ENCODE measurements at places on chromosomes 1 and 21. TPM values are rescaled to one million over a fixed set of nuclear protein-coding genes. Genes with fewer than 3 reads are reported as not detected.

DNA sequence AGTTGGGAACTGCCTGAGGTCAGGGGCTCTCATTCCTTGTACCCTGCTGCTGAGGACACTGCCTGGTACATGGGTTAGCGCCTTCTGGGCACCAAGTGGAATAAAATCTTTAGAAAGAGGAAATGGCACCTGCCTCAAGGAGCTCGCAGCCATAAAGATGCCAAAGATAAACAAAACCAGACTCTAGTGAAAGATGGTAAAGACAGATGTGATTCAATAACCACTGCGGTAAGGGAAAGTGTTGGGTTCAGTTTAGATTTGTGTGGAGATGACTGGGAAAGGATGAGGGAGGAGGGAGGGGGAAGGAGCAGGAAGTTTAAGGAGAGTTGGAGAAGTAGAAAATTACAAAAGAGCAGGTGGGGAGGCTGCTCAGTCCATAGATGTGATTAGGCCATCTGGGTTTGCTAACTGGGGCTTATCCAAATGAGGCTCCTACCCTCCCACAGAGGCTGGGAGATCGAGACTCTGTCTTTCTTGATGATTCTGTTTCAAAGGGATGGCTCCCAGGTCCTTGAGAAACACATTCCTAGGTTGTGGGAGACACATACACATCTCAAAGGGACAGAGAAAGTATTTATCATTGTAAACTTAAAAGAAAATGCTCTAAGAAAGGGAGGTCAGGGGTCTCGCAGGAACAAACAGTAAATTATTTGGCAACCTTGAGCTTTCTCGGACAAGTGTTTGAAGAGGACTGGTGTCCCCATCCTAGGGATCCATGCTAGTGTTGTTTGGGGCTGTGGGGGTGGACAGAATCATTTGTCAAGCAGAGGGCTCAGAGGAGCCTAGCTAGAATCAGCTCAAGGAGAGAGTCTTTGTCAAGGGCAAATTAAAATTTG lies 65.7 kb upstream of the MORC3 start:
- H3K4me1 ChIP-seq = peaks cover 15% of the 10 kb centered on the region
- no peak overlapping the region for H3K27ac ChIP-seq
- H3K36me3 ChIP-seq = peaks cover 4% of the 10 kb centered on the region
- no peak overlapping the region for H3K4me3 ChIP-seq

DNA sequence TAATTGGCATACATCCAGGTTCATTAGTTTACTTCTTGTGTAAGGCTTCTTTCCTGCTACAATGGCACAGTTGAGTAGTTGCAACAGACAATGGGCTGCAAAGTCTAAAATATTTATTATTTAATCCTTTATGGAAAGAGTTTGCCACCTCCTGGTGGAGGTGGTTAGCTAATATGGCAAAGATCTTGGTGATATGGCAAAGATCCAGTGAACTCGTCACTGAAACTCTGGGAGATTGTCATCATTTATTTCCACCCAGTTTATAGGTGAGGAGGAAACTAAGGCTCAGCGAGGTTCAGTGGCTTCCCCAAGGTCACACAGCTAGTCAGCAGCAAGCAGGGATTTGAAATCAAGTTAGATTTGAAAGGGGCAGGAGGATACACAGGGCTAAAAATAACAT lies 16.1 kb upstream of the IFFO2 start:
- no peak overlapping the region for H3K27ac ChIP-seq
- no peaks in the 10 kb centered on the region for H3K27me3 ChIP-seq
- H3K36me3 ChIP-seq = no peaks in the 10 kb centered on the region
- H3K4me3 ChIP-seq = no peak overlapping the region
- H3K4me1 ChIP-seq = peaks cover 8% of the 10 kb centered on the region
- DNase-seq = no peak

- H3K4me1 ChIP-seq = peaks cover 37% of the 10 kb centered on the region
- H3K4me3 ChIP-seq = no peak overlapping the region
- no peaks in the 10 kb centered on the region for H3K36me3 ChIP-seq
- H3K27ac ChIP-seq = peak overlapping the region; percentile 42
- H3K27me3 ChIP-seq = peaks cover 9% of the 10 kb centered on the region
These were observed 6.3 kb upstream of the POU3F1 start for GRCh38 chr1:38052750-38053415.

DNA sequence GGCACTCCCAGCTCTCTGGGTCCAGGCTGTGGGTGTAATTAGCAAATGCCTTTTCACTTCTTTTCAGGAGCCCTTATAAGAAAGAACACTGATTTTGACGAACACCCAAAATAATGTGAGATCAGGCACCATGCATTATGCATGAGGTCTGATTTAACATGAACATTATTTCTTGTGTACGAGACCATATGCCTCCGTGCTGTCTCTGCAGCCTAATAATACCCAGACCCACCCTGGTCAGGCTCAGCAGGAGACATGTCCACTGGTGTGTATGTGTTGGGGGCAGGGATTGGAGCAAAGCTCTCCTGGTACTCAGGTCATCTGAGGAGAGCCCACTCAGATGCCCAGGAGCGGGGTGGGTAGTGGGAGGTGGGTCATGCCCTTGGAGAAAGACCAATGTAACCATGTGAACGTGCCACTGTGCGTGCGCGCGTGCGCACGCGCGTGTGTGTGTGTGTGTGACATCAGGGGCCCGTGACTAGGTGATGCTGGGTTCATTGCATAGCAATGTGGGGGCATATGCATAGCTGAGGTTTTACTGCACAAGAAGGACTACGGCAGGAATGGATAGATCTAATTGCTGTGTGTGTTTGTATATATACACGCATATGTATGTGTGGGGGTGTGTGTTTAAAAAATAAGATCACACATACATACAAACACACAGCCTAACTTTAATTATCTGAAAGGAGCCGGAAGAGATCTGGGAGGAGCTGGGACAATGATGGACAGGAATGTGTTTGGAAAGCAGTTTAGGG lies 7.1 kb downstream of the POU3F1 start:
- no peak for DNase-seq
- H3K4me3 ChIP-seq = no peak overlapping the region
- peaks cover 3% of the 10 kb centered on the region for H3K36me3 ChIP-seq
- H3K27ac ChIP-seq = no peak overlapping the region
- peaks cover 22% of the 10 kb centered on the region for H3K4me1 ChIP-seq

GRCh38 chr1:182702826-182703524 lies 18.6 kb upstream of the RGS8 start:
- H3K27ac ChIP-seq = no peak overlapping the region
- H3K27me3 ChIP-seq = peaks cover 3% of the 10 kb centered on the region
- H3K4me3 ChIP-seq = no peak overlapping the region
- H3K4me1 ChIP-seq = peaks cover 3% of the 10 kb centered on the region

GRCh38 chr1:23148084-23148483 lies 20.6 kb downstream of the LUZP1 start:
- no peak for DNase-seq
- peaks cover 12% of the 10 kb centered on the region for H3K4me1 ChIP-seq
- H3K27ac ChIP-seq = no peak overlapping the region
- no peak overlapping the region for H3K4me3 ChIP-seq
- peaks cover 4% of the 10 kb centered on the region for H3K36me3 ChIP-seq

GRCh38 chr1:27543284-27543683 lies 53.3 kb upstream of the WASF2 start:
- no peak for DNase-seq
- H3K4me3 ChIP-seq = no peak overlapping the region
- peaks cover 25% of the 10 kb centered on the region for H3K4me1 ChIP-seq
- H3K27me3 ChIP-seq = peaks cover 19% of the 10 kb centered on the region

GRCh38 chr1:52041551-52042185 lies 8.1 kb upstream of the KTI12 start:
- no peak overlapping the region for H3K4me3 ChIP-seq
- H3K27ac ChIP-seq = no peak overlapping the region
- no peaks in the 10 kb centered on the region for H3K4me1 ChIP-seq
- no peaks in the 10 kb centered on the region for H3K27me3 ChIP-seq
- no peaks in the 10 kb centered on the region for H3K36me3 ChIP-seq

GRCh38 chr21:25670726-25671125 lies 31.7 kb downstream of the JAM2 start:
- no peaks in the 10 kb centered on the region for H3K27me3 ChIP-seq
- no peaks in the 10 kb centered on the region for H3K36me3 ChIP-seq
- no peak for DNase-seq
- peaks cover 6% of the 10 kb centered on the region for H3K4me1 ChIP-seq
- H3K4me3 ChIP-seq = no peak overlapping the region

DNA sequence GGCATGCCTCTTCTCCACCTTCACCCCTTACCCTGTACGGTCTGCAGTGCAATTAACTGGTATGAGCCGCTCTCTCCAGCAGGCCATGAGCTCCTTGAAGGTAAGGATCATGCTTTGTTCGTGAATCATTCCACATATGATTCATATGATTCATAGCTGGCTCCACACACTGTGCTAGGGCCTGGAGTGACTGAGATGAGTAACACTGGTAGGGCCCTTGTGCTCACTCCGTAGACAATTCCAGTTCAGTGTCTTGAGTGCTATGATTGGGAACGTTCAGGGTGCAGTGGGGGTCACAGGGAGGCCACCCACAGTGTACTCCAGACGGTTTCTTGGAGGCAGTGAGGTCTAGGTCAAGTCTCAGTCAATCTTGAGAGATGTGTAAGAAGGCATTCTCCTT lies 239.8 kb downstream of the LMX1A start:
- H3K36me3 ChIP-seq = no peaks in the 10 kb centered on the region
- peaks cover 3% of the 10 kb centered on the region for H3K4me1 ChIP-seq
- DNase-seq = no peak
- no peak overlapping the region for H3K27ac ChIP-seq

DNA sequence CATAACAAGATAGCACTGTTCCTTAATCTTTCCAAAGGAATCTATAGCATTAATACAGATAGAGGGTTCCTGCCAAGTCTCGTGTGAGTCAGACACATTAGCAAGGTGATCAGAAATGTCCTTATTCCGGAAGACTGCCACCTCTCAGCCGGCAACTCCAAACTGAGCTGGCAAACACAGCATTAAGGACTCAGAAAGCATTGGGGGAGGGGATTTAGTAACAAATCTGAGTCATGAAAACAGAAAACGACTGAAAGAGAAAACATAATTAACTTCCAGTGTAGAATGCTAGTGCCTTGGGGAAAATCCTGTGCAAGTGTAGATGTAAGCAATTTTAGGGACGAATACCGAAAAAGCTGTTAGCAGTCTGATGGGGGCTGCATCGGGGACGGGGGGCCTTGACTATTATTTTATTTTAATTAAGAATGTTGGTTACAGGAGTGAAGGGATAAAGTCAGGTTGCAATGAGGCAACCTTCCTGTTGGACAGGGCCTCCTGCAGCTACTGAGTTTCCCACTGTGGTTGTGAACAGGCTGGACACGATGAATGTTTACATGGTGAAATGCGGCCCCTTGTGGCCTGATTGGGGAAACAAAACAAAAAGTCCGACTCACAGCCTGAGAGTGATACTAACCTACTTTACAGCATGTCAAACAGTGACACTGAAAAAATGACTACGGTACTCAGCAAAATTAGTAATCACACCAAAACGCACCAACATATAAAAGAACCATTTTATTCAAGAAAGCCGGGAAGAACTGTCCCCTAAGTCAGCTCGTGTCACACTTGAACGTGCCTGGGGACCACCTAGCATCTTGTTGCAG lies 20.7 kb downstream of the MIS18A start:
- H3K36me3 ChIP-seq = no peaks in the 10 kb centered on the region
- DNase-seq = peak; percentile 73
- no peak overlapping the region for H3K27ac ChIP-seq

Gene CD1B
- not detected for total RNA-seq

Gene SPRR2G
- total RNA-seq = not detected

Gene UAP1
- total RNA-seq = 20.9 TPM

Gene TMEM81
- 3.7 TPM for total RNA-seq

Gene CYP2J2
- total RNA-seq = 0.64 TPM

Gene BCAR3
- 19.9 TPM for total RNA-seq

Gene LEMD1
- 3.0 TPM for total RNA-seq

Gene GDAP2
- total RNA-seq = 21.5 TPM

Gene OR2T33
- not detected for total RNA-seq

Gene LRRC71
- total RNA-seq = 0.95 TPM
